AG09309 (cell line): ENCODE measurements at places on chromosomes 16 and 17.

- no peak for DNase-seq
Observed at GRCh38 chr16:30533748-30534367, 800 bp downstream of the ZNF747 start.

DNA sequence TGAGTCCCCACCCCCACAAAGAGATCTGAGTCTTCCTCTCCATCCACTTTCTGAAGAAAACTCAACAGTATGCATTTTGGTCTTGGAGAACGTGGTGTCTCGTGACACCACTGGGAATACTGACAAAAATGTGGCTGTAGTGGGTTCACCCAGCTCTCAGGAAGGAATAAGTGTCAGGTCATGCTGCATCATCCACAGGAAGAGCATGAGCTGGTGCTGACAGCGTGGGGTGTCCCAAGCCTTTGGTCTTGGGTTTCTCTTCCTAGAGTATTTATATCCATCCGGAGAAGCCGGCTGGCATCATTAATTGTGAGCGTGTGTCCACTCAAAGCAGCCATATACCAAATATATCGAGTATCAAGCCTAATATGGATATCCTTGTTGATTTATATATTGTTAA is 55.9 kb downstream of the C17orf67 start:
- no peak for DNase-seq

DNA sequence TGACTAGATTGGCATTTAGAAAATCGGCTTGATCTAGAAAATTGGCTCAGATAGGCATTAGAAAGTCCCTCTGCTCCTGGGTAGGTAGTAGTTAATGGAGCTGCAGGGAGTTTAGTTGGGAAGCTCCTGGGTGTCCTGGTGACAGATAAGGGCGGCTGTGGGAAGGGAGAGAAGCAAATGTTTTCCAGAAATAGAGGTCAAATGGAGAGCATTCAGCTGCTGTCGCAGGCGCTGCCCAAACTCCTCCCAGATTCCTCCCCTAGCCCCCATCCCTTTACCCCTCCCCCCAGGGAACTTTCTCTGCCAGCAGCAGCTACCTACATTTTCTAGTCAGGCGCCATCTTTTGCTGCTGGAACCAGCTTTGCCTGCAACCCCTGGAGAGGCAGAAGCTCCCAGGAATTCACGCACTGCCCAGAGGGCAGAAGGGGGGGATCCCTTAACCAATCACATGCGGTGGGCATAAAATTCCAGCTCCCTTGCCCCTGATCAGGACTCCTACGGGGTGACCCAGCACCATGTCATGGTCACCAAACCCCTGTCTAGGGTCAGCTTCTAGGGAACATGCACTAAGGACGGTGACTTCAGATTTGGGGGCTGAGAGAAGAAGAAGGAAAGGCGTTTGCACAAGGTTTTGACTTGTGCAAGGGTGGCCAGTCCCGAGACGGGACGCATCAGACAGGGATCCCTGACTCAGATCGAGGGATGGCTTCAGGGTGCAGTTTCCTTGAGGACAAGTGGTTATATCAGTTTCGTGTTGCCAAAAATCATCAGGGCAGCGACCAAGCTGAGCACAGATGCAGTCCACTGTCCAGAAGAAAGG is 43.8 kb downstream of the SOCS1 start:
- no peak for DNase-seq

- DNase-seq = no peak
Observed at GRCh38 chr17:48471817-48472410, 41.9 kb upstream of the SKAP1 start.

DNA sequence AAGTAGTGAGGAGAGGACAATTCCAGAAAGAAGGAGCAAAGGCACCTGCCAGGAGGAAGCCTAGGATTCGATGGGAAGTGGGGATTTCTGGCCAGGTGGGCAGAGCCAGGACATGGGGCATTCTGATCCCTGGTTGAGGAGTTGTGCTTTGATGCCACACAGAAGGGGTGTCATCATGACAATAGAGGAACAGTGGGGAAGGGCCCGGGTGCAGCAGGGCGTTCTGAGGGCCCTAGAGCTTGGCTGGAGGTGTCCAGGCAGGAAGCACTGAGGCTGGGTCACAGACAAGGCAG is 4.3 kb downstream of the EVPLL start:
- DNase-seq = no peak

GRCh38 chr17:56505154-56505756 is 88.2 kb upstream of the NOG start:
- DNase-seq = no peak

GRCh38 chr17:63224644-63225043 is 221.5 kb downstream of the CYB561 start:
- no peak for DNase-seq

GRCh38 chr16:64017796-64018195 is 1104.1 kb downstream of the CDH11 start:
- DNase-seq = no peak

- no peak for DNase-seq
Observed at GRCh38 chr17:37787055-37787757, 42.3 kb upstream of the HNF1B start.

GRCh38 chr16:22677024-22677830 is 136.7 kb upstream of the HS3ST2 start:
- DNase-seq = no peak

DNA sequence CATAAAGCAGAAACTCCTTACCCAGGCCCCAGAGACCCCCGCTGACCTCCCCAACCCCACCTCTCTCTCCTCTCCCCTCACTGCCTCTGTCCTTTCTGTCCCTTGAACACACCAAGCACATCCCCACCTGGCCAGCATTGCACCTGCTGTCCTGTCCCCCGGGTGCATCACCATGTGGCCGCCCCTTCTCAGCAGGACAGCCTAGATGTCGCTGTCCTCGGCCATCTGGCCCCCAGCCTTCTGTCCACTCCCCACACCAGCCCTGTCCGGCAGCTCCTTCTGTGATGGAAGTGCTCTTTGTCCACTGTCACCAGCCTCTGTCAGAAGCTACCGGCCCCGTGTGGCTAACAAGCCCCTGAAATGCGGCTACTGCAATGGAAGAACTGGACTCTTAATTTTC is 12.3 kb upstream of the MPRIP start:
- DNase-seq = no peak

DNA sequence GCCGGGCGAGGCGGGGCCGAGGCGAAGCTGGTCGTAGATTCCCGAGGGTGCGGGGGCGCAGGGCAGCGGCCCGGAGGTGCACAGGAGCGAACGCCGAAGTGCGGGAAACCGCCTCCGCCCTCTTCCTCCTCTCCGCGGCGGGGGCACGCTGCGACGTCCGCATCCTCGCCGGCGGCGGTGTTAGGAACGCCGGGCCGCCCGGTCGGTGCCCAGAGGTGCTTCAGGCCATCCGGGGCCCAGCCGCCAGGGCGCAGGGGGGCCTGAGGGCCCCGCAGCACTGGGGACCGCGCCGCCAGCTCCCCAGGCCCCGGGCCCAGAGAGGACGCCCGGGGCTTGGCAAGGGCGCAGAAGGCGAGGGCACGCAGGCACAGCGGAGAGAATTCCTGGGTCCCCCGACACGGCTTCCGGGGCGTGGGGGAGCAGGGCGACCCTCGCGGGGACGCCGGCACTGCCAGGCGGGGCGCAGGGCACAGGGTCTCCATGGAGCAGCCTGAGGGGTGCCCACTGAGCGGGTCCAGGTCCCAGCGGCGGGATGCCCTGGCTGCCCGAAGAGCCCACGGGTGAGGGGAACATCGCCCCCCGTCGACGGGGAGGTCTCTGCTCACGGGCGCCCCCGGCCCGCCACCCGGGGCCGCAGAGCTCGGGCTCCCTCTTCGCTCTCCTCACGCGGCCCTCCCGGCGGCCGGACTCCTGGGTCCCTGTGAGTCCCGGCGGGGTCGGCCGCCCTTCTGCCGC is 576 bp downstream of the EPOP start:
- no peak for DNase-seq

DNA sequence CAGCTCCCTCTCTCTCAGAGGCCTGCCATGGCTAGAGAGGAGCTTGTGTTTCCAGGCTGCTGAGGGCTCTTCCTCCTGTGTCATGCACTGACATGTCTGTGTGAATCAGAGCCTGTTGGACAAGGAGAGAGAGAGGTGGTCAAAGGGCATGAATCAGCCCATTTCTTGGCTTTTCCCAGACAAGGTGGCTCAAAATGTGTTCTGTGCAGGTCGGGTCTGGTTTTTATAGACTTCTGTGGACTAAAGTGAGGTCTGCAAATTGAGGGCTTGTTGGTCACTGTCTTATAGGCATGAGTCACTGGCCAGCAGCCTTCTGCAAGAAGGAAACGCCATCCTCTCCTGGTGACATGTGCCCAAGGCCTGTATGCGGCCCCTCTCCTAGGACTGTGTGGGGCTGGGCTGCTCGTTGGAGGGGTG is 97.9 kb downstream of the FOXL1 start:
- DNase-seq = no peak

DNA sequence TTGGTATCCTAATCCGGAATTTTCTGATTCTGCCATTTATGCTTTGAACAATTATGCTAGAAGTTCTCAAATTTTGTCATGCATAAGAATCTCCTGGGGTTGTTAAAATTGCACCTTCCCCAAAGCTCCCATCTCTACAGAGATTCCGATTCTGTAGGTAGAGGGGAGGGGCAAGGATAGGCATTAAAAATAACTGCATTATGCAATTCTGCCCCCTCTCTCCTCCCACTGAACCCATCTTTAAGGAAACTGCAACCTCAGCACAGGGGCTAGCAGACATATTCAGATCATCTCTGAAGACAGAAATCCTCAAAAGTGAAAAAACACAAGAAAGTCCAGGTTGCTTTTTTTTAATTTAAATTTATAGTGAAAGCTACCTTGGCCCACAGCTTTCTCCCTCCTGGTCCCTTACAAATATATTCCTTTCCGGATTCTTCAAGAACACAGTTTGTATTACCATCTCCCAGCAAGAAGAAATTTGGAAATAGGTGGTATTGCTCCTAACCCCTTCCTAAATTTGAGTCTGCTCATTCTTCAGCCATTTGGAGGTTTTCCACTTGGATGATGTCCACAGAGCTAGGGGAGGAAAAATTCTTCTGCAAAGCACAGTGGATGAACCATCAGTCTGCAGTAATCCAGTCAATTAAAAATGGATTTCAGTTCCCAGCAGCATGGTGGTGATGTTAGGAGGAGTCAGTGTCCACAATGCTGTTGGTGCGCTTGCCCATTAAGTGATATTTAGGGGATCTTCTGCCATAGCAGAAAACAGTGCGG is 67.7 kb downstream of the RBFOX1 start:
- DNase-seq = no peak

DNA sequence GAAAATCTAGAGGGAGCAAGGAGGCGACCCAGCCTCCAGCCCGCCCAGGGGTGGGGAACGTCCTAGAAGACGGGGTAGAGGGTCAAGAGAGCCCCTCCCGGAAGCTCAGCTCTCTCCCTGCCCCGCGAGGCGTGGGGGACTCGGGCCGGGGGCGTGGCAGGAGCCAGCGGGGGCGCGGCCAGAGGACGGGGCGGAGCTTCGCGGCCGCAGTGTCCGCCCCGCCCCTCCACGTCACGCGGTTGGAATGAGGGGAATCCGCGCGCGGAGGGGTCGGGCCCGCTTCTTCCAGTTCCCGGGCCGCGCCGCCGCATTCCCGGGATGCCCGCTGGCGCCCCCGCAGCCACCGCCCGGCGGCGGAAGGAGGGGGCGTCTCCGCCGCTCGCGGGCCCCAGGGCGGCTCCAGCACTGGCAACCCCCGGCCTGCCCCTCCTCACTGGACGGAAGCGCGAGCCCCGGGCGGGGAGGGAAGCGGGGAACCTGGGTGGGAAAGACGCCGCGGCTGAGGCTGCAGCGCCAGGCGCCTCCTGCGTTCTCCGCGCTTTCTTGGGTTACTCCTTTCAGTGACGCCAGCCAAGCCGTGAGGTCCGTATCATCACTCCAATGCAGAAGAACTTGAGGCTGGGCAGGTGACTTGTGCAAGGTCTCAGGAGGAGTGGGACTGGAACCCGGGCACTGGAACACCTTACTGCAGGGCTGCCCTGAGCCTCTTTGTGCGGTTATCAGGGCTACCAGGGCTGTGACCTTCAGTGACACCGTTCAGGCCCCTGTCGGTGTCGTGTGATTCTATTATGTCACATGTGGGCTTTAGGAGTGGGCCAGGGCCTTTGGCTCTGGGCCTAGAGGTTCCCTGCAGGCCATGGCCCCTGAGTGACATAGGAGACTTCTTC is 4.3 kb downstream of the MYO1C start:
- DNase-seq = peak; percentile 42

- no peak for DNase-seq
Observed at GRCh38 chr17:28346746-28347246, 10.5 kb downstream of the POLDIP2 start.

DNA sequence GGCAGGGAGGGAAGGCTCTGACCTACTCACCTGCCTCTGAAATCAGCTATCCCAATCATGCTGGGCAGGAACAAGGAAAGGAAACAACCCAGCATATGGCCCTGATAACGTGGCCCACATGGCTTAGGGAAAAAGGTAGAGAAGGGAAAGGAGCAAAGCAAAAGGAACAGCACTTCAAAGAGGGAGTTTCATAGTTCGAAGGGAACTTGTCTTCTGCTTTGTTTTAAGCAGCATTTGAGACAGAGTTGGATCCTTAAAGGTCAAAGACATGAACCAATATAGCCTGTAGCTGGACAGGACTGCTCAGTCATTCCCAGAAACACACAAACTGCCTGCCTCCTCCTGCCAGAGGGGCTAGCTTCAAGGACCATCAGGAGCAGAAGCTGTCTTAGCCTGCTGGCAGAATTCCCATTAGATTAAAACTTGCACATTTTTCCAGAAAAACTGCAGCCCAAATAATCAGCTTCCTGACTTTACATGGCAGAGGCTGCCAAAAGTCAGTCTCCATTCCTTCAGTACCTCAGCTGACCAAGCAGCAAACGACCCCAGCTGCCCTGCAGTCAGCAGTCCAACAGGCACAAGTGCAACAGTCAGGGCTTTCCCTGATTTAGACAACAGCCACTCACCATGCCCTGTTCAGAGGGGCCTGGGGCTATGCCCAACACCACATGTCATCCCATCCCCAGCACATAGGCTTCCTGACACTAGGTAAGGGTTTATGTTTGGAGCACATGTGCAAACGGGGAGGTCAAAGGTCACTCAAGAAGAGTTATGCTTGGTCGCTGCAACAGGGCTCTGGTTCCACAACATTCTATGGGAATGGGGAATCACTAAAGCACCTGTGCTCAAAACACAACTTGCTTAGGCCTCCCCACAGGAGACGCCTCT is 32.5 kb downstream of the RANBP10 start:
- no peak for DNase-seq

DNA sequence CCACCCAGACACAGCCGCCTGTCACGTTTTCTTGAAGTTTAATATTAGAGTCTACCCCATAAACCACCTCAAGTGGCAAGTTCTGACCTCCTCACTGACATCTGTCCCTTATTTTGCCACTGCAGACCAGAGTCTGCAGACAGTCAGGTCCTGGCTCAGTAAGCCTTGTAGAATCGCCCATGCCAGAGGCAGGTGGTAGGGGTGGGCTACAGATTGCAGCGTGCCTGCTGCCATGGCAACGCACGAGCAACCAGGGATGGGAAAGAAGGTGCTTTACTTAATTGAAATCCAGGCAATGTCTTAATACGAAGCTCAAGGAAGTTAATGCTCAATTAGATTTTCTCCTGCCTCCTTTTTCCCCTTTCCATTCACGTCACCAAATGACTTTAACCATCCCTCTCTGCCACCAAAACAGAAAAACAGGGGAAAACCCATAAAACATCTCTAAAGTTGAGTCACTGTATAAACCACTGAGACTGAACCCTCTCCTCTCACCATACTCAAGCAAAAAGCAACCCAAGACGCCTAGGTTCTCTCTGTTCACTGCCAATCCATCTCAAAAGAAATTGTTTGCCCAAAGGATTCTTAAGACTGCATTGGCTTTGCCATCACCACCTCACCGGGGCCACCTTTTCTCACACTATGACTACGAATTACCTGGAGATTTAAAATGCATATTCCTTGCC is 228.8 kb downstream of the SLC39A11 start:
- DNase-seq = no peak

GRCh38 chr17:76594690-76595089 is 9.0 kb upstream of the ST6GALNAC2 start:
- DNase-seq = no peak

GRCh38 chr17:31416503-31416923 is 25.0 kb downstream of the RAB11FIP4 start:
- DNase-seq = no peak
